SJCRH30 (cell line): ENCODE measurements at places on chromosomes 13 and 19.

GRCh38 chr13:52043675-52044074 is 19.2 kb downstream of the UTP14C start:
- no peak for DNase-seq

DNA sequence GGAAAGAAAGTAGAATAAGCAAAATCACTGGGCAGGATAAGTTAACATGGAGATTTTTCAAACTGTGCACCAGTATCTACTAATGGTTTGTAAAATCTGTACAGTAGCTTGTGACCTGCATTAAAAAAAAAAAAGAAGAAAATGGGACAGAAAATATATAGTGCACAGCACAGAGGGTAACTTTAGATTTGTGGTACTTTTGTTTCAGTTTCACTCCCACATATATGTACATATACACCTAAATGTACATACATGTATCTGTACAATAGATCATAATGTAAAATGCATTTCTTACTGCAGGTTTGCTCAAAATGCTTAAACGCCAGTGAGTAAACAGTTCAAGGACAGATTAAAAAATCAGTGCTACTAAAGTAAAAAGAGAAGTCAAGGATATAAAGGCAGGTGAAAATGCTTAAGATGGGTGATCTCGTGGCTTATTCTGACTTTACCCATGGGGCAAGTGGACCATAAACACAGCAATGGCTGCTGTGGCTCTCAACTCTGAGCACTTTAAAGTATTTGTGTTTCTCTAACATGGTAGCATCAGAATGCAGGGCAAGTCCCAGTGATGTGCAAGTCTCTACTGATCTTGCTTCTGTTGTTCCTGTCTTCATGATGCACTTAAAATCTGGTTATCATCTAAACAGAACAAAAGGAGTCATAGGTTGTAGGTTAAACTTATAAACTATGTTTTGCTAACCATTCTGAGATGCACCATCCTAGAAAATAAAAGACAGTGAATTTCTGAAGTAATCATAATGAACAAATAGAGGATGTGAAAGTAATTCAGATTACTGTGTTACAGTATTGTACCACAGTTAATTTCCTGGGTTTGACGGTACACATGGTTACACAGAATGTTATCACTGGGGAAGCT is 112.3 kb downstream of the MIPEP start:
- DNase-seq, result no peak

GRCh38 chr19:51272183-51272810 is 21.4 kb downstream of the SIGLECL1 start:
- DNase-seq, result no peak

GRCh38 chr13:71459708-71460107 is 407.3 kb downstream of the DACH1 start:
- no peak for DNase-seq

DNA sequence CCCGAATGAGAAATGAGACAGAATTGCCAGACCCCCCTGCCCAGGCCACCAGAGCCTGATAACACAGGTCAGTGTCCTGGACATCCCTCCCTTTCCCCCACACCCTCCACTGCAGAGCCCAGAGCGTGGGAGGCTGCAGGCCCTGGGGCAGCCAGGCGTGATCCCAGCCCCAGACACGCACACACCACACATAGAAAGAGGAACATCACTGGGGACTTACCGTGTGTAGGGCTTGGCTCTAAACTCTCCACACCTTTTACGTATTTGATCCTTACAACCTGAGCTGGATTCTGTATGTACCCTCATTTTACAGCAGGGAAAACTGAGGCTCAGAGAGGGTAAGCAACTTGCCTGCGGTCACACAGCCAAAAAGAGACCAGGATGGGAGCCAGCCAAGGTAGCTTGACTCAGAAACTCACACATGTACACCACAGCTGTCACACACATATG is 334 bp upstream of the ANGPTL6 start:
- DNase-seq, result no peak
